ENCODE measurements at places on chromosomes 12 and 14.

DNA sequence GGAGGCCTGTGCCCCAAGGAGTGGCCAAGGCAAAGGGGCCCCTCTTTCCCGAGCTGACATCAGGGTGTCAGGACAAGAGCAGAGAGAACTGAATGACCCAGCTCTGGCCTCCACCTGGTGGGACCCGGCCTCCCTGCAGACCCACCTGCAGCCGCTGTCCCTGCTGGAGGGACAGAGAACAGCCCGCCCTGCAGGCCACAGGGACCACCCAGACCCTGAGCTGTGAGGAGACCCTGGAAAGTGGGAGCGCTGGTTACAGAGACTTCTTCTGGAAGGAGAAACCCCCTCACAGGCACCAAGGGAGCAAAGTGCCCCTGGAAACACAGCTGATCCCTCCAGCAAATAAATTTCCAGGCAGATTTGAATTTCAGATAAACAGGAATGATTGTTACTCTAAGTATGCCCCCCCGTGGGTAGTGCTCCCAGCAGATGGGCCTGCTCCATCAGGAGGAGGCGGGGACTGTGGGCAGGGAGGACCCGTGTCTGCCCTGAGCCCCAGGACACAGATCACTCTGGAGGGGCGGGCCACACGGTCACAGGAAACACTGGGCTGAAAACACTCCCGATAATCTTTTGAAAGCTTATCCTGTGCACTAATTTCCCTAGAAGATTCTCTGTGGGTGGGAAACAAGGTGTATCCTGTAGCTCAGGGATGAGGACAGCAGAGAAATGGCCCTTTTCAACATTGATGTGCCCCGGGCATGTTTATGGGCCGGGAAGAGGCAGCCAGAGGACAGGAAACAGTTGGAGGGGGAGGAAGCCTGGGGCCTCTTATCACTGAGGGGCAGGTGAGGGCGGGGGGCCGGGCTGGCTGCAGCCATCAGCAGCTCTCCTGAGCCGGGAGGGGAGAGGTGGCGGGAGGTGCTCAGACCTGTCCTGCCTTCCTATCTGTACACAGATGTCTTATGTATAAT is 276.0 kb downstream of the ADGRD1 start:
- no peak for DNase-seq

DNA sequence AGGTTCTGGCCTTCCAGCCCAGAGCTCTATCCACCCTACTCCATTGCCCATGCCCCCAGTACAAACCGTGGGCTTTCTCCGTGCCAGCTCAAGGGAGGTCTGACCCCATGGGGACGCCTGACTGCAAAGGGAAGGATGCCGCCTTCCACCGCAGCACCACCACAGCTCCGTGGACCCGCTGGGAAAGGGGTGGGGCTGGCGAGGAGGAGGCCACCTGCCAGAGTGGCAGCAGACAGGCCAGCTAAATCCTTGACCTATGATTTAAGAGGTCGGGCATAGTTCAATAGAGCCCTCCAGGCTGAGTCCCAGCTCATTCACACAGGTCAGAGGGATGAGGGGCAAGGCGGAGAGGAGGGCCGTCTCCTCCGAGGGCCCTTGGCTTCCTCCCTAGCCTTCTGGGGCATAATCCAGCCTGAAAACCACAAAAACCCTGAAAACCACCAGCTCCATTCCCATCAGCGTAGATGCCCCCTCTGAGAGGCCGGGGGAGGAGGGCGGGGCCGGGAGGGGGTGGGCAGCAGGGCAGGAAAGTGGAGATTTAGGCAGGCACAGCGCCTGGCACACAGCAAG is 14.9 kb upstream of the FIGNL2 start:
- no peak for DNase-seq

DNA sequence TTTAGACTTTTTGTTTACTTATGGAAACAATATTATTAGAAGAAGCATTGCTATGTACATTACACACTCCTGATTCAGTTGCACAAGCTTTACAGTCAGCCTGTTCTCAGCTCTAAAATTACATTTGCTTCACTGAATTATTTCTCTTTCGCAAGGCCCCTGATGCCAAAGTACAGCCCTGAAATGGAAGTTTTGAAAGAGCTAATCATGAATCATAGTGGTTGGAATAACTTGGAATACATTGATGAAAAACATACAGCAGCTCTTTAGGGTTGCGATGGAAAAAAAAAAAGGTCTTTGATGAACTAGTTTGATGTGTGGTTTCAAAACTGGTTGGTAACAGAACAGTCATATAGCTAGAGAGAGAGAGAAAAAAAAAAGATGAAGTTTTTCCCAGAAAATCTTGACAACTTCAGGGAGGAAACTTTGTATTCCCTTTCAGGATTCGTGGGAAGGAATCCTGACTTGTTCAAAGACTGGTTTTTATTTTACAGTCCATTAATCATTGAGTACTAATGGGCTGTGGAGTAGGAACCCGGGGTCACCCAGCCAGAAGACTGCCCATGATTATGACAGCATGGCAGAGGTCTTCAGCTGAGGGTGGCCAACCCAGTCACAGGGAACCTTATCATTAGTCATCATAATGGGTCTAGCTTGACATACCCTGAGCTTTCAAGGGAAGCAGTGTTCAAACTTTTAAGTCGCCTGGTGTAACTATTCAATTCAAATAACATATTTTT is 460.1 kb downstream of the NAV3 start:
- no peak for DNase-seq

GRCh38 chr12:96486751-96487613 is 2.4 kb upstream of the CFAP54 start:
- peak; percentile 27 for DNase-seq

DNA sequence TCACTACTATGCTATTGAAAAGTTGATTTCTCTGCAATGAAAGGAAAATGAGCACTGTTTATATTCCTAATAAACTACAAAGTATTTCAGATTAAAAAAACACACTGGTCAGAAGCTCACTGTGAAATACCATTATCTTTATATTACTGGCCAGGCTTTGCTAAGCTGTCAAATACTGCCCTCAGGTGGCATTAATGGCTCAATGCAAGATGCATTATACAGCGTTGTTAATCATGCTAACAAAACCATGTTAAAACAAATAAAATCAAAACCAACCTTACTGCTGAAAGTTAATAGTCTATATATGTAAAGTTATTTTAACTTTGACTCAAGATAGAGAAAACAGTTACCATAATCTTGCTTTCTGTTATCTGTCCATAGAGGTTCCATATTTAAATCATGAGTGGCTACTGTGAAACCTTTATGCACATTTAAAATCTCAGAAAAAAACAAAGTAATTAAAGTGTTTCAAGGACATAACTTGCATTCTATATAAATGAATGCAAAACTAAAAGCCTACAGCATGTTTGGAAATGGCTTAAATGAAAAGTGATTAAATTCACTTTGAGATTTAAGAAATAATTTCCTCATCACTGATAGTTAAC is 121.7 kb downstream of the RALGAPA1 start:
- DNase-seq: no peak

- no peak for DNase-seq
Observed at GRCh38 chr12:40171501-40171900, 53.3 kb upstream of the LRRK2 start.

- no peak for DNase-seq
Observed at GRCh38 chr12:1013618-1014489, 22.8 kb downstream of the ERC1 start.

DNA sequence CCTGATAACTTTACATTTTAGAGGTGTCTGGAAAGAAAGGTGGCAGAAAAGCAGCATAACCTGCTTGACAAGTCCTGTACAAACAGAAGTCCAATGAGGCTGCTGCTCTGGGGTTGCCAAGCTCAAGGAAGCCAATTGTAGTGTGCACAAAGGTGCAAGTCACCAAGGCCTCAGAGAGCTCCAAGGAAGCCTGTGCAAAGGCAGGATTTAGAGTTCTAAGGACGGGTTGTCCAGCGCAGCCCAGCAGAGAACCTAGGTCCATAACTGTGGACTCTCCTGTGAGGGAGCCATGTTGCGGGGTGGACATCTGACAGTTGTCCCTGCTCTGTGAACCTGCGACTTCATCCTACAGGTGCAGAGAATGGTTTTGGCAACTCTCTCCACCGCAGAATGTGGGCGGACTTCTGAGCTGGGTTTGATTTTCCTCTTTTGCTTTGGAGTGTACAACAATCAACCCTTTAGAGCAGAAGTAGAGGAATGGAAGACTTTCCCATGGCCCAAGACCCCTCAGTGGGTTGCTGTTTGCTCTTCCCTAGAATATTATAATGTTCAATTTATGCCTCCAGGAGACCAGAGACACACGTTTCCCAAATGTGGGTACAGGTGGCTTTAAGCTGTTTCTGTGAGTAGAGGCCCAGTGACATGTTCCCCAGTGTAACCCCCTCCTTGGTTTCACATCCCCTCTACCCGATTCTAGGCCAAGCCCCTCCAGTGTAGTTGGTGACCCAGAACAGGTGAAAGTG is 81.0 kb downstream of the ETV6 start:
- DNase-seq: no peak

DNA sequence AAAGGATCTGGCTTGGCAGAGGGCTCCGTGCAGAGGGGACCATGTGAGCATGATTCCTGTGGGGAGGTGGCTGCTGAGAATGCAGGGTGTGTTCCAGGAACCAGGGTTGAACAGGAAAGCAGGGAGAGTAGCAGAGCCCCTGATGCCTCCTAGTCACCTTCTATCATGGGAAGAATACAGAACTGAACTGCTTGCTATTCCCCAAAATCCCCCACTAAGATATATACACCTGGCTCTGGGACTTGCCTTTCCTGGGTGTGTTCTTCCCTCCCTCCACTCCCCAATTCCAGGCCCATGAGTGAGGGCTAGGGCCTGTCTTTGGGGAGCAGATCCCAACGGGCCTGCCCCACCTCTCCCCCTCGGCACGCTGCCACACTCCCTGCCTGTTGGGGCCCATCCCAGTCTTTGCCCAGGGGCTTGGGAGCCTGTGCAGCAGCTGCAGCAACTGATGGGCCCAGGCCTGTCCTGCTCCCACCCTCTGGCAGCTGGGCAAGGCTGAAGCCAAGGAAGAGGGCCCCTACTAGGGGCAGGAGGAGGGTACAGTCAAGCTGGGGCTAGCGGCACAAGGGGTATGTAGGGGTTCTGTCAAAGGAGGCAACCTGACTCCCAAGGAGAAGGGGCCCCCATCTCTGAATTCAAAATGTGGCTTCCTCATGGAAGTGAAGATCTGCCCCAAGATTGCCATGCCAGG is 3.2 kb downstream of the AJUBA start:
- no peak for DNase-seq

DNA sequence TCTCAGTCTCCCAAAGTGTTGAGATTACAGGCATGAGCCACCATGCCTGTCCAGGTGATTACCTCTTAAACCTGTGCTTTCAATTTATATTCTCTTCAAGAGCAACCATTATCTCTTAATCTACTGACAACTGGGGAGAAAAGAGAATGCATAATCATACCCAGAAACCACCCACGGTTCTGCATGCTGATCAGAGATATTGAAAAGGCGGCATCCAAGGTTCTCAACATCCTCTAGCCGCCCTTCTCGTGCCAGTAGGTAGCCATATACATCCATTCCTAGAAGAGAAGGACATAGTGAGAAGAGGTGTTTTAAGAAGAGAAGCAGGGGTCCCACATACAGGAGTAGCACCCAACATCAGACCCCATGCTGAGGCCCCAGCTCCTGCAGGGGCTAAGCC is 20.8 kb downstream of the ANAPC7 start:
- no peak for DNase-seq

GRCh38 chr14:45112896-45113781 is 21.1 kb downstream of the FKBP3 start:
- no peak for DNase-seq

DNA sequence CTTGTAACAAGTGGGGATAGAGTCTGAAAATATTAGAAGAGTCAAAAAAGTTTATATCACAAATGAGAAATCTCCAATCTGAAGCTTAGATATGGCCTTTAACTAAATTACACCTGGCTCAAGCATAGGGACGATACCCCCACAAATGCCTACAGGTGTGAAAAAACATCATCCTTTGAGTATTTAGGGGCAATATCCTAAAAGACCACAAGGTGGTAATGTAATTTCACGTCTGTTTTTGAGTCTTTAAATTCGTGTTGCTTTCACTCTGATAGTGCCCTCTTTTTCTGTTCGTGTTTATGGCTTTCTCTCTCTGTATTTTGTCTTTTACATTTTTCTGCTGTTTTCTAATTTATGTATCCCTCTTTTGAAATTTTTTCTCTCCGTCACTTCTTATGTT is 84.3 kb downstream of the ETNK1 start:
- DNase-seq: no peak

DNA sequence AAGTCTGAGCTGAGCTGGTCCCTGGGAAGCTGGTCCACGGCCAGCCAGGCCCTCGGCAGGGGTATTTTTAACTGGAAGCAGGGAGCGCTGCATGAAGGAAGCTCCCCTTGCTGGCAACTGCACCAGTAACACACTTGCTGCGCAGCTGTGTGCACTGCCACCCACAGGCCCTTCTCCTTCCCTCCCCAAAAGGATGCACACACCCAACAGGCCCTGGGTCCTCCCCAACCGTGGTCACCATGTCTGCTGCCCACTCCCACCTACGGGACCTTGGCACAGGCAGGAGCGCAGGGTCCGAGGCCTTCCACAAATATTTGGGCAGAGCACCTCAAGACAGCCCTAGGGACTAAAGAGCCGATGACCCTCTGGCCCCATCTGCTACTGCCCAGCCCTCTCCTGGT is 157.0 kb upstream of the PRMT8 start:
- DNase-seq: no peak

DNA sequence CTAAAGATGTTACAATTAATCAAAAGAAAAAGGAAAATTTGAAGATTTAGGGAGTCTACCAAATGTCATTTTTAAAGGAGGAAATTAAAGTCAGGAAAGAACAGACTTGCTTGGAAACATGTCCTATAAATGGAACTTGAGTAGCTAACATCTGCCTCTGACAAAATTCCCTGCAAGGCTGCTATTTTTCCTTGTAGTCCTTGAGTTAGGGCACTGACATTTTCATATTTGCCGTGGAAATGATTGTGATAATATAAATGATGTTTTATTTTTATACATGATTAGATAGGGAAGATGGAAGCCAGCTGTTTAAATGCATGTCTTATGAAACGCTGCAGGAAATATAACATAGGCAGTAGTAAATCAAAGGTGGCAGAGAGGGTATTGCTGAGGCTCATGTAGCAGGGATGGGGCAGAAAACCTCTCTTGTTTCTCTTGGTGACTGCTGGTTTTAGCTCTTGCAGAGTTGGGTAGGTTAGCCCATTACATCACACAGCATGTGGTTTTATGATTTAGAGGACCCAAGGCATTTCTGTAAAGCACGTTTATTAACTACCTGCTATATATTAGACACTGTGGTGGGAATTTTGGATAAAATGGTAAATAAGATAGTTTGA is 21.7 kb downstream of the NUBPL start:
- no peak for DNase-seq

- DNase-seq: no peak
Observed at GRCh38 chr14:52125885-52126284, 57.0 kb upstream of the NID2 start.

GRCh38 chr14:22737052-22737451 is 29.4 kb upstream of the OXA1L start:
- no peak for DNase-seq

DNA sequence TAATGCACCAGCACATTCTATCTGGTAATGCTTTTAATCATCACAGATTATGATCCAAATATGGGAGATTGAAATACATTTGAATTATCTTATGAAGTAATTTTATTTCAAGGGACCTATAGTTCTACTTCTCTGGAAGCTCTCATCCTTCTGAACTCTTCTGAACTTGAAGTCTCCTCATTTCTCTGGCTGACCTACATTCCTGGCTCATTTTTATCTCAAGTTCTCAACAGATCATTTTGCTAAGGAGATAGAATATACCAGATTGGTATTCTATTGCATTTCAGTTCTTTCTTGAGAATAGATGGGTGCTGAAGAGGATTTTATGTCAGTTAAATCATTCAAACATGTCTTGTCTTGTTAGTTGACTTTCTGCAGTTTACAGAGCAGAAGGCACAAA is 7.9 kb downstream of the HMGA2 start:
- DNase-seq: no peak

Data from T1000 (cell line).